Activated CD4-positive, alpha-beta T cell treated with anti-CD3 and anti-CD28 coated beads, Interleukin-10, Interleukin-2, amounts not matched to agents 100 ng/mL and 50 ng/mL, durations not matched to agents 16 hours and 8 hours (primary cell): ENCODE measurements at places on chromosomes 7 and 10.

GRCh38 chr7:121401896-121402295 lies 5.8 kb upstream of the FAM3C start:
- DNase-seq = no peak

DNA sequence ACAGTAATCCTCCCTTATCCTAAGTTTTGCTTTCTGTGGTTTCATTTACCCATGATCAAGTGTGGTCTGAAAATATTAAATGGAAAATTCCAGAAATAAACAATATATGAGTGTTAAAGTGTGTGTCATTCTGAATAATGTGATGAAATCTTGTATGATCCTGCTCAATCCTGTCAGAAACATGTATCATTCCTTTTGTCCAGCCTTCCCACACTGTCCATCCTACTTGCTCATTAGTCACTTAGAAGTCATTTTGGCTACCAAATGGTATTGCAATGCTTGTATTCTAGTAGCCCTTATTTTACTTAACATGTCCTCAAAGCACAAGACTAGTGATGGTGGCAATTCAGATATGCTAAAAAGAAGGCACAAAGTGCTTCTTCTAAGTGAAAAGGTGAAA lies 1211.2 kb upstream of the SORCS1 start:
- no peak for DNase-seq

GRCh38 chr10:103653581-103654037 lies 160.1 kb downstream of the NEURL1 start:
- DNase-seq = no peak

- no peak for DNase-seq
Observed at GRCh38 chr10:104247513-104248146, 7.1 kb upstream of the GSTO1 start.

DNA sequence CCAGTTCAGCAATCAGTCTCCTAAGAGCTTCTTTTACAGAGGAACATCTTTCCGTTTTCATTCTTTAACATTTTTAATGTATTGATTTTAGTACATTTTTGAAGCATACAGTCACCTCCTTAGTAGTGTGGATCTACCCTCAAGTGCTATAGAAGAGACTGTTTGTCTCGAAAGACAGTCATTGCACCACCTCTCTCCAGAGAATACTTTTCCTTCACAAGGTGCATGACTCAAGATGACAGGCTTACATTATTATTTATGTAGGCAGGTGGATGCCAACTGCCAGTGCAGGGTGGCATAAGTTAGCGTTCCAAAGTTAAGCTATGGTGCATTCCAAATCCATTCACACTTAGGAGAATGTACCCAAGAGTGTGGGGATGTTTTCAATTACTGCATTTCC lies 71.8 kb downstream of the ZEB1 start:
- no peak for DNase-seq

- no peak for DNase-seq
Observed at GRCh38 chr10:76884673-76885275, 752.8 kb downstream of the KCNMA1 start.

GRCh38 chr7:49398746-49399145 lies 374.7 kb upstream of the VWC2 start:
- DNase-seq = no peak

DNA sequence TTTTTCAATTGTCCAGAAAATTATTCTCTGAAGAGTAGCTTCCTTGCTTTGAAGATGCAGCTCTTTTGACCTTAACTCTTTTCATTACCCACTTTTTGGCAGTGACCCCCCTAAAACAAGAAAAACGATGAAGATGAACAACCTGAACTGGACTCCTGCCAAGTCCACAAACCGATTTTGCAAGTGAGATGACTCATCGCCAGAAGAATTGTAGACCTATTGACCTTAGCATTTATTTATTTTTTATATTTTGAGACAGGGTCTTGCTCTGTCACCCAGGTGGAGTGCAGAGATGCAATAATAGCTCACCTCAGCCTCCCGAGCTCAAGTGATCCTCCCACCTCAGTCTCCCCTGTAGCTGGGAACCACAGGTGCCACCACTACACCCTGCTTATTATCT lies 859.2 kb downstream of the GATA3 start:
- DNase-seq = no peak

DNA sequence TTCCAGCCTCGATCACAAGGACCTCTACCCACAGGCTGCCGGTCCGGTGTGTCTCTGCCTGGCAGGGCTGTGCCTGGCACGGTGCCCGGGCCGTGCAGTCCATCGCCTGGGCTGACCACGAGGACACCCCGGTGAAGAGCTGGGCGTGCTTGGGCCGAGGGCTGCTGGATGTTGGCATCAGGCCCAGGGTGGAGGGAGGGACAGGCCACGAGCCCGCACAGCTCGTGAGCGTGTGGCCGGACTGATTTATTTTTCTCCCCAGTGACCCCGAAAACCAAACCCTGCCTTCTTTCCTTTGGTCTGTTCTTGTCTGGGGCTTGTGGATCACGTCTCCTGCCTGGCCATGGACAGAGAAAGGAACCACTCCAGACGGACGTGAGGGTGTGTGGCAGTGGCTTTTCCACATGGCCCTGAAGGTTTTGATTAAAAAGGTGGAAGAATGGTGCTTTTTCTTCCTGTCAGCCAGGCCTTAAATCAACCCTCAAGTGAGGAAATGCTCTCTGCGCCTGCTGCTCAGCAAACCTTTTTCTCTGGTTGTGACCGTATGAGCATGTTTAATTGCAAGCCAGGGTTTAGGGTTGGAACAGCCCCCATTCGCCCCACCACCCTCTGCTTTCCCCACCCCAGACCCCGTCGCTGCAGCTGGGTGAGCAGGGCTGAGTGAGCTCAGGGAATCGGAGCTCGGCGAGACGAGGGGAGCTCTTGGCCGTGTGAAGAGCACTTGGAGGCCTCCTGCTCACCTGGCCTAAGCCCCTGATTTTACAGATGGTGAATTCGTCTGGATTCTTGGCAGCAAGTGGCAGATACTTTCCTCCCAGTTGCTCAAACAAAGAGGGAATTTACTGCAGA lies 130.1 kb downstream of the RGS10 start:
- DNase-seq = no peak

DNA sequence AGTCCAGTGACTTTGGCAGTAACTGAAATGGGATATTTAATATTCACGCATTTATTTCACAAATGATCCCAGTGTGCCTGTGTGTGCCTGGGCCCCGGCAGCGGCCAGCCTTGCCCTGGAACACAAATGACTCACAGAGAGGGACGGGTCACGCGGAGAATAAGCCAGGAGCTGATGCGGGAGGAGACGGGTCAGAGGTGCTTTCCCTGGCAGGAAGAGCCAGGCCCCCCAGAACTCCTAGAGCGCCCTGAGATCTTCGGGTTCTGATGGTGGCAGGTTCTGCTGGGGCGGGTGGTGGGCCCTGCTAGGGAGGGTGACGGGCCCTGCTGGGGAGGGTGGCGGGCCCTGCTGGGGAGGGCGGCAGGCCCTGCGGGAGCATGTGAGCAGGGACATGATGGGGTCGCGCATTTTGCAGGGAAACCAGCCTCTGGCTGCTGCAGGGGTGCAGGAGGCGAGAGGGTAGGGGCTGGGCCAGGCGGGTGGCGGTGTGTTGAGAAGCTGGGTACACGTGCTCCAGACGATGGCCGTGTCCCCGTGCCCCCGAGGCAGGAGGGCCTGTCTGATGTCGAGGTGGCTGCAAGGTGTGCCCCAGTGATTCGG lies 84.2 kb upstream of the DIP2C start:
- DNase-seq = no peak

DNA sequence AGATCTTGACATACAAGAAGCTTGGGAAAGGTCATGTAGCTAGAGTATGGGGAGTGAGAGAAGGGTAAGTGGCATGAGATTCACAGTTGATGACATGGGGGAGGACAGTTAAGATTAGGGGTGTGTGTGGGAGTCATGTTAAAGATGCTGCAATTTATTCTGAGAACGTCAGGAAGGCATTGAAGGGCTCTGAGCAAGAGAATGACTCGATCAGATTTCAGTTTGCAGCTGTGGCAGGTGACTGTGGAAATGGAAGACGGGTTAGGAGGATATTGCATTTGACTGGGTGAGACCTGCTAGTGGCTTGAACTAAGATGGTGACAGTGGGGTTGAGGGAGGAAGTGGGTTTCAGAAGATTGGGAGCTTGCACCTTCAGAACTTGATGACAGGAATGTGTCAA lies 5.6 kb downstream of the CDC123 start:
- peak; percentile 69 for DNase-seq

DNA sequence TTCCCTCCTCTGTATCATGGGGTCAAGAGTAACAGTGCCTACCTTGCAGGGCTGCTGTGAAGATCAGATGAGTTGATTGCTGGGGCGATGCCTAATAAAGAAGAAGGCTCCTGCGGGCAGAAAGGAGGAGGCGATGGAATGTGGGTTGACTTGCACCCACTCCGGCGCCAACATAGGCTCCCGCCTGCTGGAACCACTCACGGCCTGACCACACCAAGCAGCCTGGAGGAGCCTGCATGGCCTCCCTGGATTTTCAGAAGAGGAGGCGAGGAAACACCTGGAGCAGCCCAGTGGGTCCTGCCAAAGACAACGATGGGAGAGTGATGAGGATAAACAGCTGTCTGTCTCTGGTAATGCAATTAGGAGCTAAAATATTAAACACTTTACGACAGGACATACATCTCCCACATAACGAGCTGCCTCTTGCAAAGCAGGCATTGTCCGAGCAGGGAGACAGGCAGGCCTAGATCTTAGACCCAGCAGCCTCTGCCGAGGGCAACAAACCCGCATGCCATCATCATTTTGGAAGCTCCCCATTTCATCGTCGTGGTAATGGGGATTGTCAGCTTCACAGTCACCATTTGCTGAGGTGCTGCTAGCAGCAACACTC lies 302.9 kb upstream of the ZMIZ1 start:
- no peak for DNase-seq

DNA sequence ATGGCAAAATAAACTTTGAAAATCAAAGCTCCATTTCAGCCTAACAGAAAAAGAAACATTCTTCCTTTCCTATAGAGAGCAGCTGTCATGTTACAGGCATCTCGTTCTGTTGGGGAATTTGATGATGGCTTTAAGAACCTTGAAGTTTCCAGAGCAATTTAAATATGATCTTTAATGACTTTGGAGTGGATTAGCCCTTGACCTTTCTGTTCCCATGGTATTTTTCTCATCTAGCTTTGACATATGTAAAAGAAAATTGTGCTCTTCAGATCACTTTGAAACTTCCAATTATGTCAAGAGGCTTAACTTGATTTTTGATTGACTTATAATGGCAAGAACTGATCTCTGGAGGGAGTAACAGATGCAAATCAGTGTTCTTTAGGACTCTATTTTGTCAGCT lies 157.6 kb upstream of the SEMA3E start:
- no peak for DNase-seq

- DNase-seq = no peak
Observed at GRCh38 chr10:58674251-58674650, 161.6 kb downstream of the BICC1 start.

DNA sequence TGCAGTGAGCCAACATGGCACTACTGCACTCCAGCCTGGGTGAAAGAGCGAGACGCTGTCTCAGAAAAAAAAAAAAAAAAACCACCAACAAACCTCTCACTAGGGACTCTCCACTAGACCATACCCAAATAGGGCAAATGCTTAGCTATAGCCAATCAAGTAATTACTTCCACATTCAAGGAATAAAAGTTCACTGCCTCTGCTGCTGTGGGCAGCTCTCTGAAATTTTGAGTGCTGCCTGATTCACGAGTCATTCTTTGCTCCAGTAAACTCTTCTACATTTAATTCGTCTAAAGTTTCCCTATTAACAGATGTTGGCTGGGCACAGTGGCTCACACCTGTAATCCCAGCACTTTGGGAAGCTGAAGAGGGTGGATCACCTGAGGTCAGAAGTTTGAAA lies 4.7 kb upstream of the NRBF2 start:
- DNase-seq = no peak

DNA sequence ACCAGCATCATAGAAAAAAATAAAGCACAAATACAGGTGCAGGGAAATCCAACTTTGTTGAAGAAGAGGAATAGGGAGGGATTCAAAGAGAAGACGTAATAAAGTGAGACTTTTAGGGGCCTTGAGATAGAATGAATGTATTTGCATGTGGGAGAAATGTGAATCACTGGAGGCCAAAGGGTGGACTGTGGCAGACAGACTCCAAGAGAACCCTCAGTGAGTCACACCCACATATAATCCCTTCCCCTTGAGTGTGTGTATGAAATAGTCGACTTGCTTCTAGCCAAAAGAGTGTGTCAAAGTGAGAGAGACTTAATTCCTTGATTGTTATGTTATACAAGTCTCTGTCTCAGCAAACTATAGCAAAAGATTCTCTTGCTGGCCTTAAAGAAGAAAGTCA lies 101.3 kb upstream of the GHITM start:
- no peak for DNase-seq

- DNase-seq = peak; percentile 8
Observed at GRCh38 chr7:130733931-130734814, at the start of gene KLF14. KLF14 (minus strand) TSS chr7:130734207; CDS start chr7:130734033, 174 bp downstream.

DNA sequence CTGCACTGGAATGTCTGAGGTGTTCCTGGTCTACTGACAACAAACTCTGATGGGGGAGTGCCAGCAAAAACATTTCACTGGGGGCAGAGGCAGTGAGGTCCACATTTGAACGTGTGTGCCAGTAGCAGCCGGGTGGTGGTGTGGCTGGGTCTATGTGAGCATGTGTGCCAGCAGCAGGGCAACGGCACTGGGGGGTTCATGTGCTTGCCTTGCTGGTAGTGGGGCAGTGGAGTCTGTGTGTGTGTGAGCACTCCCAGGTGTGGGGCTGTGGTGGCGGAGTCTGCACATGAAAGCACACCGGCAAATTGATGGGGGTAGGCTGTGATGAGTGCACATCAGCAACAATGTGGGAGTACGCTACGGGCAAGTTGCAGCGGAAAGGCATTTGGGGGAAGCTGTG lies 49.4 kb upstream of the SORCS1 start:
- no peak for DNase-seq

DNA sequence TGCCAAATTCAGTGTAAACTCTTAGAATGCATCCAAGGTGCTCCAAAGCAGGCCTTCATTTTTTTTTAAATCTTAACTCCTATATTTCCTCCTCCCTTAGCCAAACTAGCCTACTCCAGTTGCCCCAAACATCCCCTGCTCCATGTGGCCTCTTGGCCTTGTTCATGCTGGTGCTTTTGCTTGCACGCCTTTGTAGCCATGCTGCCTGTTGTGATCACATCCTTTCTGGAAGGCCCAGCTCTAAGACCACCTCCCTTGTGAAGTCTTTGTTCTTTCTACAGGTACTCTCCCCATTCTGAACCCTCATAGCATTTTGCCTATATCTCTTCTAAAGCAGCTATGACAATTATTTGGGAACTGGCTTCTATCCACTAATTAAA lies 375.3 kb upstream of the NFE2L3 start:
- DNase-seq = no peak

- DNase-seq = peak; percentile 30
Observed at GRCh38 chr10:134247-135131, 766 bp upstream of the ZMYND11 start.
